Inflammatory macrophage treated with lipopolysaccharide for 4 hours (primary cell): ENCODE measurements at places on chromosomes 3 and 15.

DNA sequence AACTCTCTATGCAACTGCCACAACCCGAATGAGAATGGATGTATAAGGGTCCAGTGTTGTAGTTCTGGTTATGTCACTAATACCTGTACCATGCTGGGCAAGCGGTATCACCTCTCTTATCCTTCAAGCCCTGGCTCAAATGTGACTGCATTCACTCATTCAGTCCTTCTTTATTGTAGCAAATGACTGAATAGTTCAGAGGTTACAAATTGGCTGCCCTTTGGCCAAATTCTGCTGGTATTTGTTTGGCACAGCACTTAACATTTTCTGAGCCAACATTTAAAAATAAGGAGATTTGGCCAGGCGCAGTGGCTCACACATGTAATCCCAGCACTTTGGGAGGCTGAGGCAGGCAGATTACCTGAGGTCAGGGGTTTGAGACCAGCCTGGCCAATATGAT, 47.5 kb downstream of the DLEC1 start:
- DNase-seq = no peak

DNA sequence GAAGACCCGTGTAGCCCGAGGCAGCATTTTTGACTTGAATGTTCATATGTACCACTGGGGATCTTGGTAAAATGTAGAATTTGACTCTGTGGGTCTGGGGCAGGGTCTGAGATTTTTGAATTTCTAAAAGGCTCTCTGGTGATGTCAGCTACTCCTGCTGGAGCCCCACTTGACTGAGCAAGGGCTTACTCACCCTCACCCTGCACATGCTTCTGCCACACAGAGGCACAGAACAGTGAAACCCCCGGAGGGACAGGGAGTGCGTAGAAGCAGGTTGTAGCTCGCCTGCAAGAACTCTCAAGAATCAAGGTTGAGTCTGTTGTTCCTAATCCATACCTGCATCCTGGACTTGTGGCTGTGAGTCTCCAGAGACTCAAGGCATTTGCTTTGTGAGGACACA, 41.1 kb downstream of the SLCO3A1 start:
- DNase-seq = peak; percentile 14

GRCh38 chr15:73851689-73852088, 21.7 kb upstream of the TBC1D21 start:
- peak; percentile 15 for DNase-seq

GRCh38 chr3:35986161-35986560, 346.8 kb downstream of the ARPP21 start:
- DNase-seq = no peak

- no peak for DNase-seq
Measured at GRCh38 chr3:2578560-2578959, 479.9 kb downstream of the CNTN4 start.

- DNase-seq = no peak
Measured at GRCh38 chr3:128588147-128588546, 62.5 kb downstream of the RPN1 start.

- DNase-seq = no peak
Measured at GRCh38 chr3:177802151-177802900, 605.0 kb upstream of the TBL1XR1 start.

GRCh38 chr3:47476644-47477199, 981 bp upstream of the SCAP start:
- no peak for DNase-seq

GRCh38 chr3:160765211-160765610, 9.2 kb downstream of the PPM1L start:
- DNase-seq = no peak

DNA sequence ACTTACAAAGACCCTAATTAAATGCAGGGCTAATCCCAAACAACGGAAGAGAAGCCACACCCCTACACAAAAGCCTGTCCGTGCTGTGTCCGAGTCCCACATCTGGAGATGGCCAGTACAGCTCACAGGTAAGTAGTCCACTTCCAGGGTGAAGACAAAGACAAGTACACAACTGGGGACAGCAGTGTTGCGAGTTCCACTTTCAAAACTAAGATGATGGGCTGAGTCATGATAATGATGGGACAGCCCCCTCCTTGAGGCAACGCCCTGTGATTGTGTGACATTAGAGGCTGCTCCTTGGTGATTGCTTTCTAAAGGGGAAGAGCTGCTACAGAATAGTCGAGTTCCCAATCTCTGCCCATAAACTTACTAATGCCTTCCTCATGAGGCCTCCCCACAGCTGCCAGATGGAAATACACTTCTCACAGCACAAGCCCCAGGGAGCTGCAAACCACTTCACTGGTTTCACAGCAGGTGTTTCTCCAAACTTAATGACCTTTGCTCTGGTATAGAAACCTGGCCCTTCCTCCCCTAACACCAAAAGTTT, 27.6 kb downstream of the RFT1 start:
- peak; percentile 95 for DNase-seq

DNA sequence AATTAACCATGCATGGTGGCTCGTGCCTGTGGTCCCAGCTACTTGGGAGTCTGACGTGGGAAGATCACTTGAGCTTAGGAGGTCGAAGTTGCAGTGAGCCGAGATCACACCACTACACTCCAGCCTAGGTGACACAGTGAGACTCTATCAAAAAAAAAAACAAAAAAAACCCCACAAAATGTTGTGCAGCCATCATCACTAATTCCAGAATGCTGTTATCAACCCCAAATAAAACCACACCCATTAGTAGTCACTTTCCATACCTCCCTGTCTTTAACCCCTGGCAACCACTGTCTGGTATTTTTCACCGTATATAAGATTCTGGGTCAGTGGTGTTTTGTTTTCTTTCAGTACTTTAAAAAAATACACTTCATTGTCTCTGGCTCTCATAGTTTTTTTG, 16.6 kb downstream of the HMCES start:
- DNase-seq = no peak

- DNase-seq = no peak
Measured at GRCh38 chr3:29440413-29441305, 159.8 kb downstream of the RBMS3 start.

GRCh38 chr3:108022256-108023150, 68.3 kb downstream of the CD47 start:
- no peak for DNase-seq

- DNase-seq = no peak
Measured at GRCh38 chr15:93307513-93307912, 218.5 kb upstream of the RGMA start.
